Spleen (tissue), 13 donors: ENCODE measurements at places on chromosomes 7 and 10.

- DNase-seq: no peak
Observed at GRCh38 chr10:42785759-42786158, 3.2 kb downstream of the BMS1 start.

DNA sequence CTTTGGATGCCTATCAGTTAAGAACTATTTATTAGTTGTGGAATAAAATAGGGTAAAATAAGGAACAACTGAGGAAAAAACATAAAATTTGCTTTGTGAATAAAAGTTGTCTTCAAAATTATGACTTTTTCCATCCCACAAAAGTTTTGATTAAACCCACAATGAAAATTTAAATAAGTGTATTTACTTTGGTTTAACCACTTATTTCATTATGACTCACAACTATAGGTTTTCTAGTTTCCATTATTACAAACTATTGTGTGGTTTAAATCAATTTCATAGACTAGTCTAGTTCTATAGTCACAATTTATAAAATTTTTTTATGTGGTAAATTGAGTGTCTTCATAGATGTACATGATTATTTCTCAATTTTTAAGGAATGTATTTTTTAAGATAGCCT is 116.6 kb downstream of the EGFR start:
- DNase-seq: no peak

DNA sequence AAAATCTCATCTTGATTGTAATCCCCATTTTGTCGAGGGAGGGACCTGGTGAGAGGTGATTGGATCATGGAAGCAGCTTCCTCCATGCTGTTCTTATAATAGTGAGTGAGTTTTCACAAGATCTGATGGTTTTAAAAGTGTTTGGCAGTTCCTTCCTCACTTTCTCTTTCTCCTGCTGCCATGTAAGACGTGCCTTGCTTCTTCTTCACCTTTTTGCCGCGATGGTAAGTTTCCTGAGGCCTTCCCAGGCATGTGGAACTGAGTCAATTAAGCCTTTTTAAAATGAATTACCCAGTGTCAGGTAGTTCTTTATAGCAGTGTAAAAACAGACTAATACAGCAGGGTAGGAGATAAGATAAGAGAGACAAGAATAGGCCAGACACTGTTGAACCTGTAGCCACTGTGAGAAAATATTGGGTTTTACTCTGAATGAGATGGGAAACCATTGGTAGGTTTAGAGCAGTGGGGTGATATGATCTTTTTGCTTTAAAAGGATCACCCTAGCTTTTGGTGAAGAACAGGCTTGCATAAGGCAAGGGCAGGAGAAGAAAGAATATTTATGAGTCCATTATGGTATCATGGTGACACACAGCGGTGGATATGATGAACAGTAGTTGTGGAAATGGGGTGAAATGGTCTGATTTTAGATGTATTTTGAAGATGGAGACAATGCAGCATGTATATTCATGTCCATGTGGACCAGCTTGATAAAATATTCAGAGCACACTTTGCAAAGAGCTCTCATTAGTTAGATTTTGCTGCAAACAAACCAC is 11.5 kb downstream of the OR6B1 start:
- no peak for DNase-seq

DNA sequence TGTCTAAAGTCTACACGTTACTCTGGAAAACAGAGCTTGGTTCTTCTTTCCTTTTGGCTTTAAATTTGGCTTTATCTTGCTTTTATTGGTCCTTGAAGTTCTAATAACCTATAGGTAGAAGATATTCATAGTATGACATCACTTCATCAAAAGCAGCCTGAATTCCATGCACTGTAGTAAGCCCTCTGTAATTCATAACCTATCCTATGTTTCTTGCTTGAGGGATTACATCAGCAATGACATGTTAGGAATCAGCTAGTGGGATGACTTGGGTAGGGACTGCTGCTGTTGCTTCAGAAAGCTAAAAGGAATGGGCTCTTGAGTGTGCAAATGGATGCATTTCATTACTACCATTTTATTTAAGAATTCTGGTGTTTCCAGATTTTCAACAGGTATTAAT is 184.9 kb downstream of the PTEN start:
- DNase-seq: no peak

GRCh38 chr7:28301148-28301641 is 111.1 kb upstream of the CREB5 start:
- no peak for DNase-seq

GRCh38 chr10:4061441-4061951 is 276.5 kb upstream of the KLF6 start:
- no peak for DNase-seq

DNA sequence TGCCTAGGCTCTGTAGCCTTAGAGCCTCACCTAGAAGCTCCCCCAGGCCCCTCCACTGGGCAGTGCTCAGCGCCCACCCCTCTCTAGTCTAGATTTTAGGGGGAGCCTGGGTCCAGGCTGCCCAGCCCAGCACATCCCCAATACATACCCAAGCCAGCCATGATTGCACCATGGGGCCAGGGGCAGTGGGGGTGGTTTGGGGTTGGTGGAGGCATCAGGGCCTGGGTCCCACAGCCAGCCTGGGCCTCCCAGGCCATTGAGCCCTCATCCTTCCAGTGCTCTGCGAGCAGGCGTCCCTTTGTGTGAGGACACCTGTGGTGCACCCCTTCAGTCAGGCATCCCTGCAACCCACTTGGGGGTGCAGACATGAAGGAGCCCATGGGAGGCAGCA is 76.9 kb upstream of the RET start:
- no peak for DNase-seq
